Stimulated activated CD4-positive, alpha-beta T cell treated with anti-CD3 and anti-CD28 coated beads, TNF-alpha, amount 100 ng/mL, for 4 hours (primary cell): ENCODE measurements at places on chromosomes 5 and 9.

- DNase-seq = no peak
These were observed 84.3 kb downstream of the SLF1 start for GRCh38 chr5:94702729-94703128.

- peak; percentile 87 for DNase-seq
These were observed at the start of gene BRD3OS for GRCh38 chr9:134024828-134025605. TSS of gene BRD3OS (plus strand) at chr9:134025481. CDS start at chr9:134026748, 1,267 bp downstream.

DNA sequence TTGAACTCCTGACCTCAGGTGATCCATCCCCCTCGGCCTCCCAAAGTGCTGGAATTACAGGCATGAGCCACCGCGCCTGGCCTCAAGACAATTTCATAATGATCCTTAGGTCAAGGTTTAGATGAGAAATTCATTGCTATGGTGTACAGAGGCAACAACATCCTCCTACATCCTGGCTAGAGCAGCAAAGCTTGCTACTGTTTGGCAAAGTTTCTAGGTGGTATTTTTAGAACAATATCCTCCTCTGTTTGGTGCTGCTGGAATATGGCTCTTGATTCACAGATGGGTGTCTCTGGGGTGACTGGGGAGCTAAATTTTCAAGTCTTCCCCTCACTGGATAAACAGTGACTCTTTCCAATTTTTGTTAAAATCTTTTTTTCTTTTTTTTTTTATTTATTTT is 30.6 kb downstream of the CRHBP start:
- no peak for DNase-seq

- DNase-seq = no peak
These were observed 122.7 kb upstream of the LPAR1 start for GRCh38 chr9:111161015-111161415.

DNA sequence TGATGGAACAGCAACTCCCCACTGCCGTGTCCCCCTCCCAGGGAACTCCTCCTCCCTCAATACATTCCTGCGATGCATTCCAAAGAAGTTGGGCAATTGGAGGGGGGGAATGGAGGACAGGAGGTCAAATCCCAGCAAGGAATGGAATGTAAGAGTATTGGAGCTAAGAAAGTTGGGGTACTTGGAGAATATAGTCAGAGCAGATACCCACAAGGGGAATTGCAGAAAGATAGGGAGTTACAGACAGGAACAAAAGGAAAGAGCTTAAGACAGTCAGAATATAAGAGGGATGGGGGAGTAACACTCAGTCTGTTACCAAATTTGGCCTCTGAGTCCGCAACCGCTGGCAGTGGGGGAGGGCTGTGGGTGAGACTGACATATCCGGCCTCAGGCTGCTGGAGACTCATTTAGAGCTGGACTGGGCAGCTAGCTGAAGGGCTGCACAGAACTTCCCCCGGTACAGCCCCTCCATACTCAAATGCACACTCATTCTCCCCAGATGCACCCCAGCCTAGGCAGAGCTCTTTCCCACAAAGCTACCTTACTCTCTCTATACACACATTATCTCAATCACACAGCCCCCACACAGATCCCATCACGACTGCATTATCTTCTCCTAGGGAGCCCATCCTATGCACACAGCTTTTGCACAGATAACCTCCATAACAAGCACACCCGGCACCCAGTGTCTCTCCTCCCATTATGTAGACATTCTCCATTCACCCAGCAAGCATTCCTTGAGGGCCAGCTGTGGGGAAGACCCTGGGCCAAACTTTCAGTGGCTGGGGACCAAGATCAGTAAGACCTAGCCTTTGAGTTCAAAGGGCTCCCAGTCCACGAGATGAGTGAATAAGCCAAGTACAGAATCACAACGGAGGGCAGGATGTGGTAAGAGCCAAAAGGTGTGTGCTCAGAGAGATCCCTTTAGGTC is 3.7 kb downstream of the TLN1 start:
- DNase-seq = no peak

- no peak for DNase-seq
These were observed 10.3 kb downstream of the WNK2 start for GRCh38 chr9:93194221-93194625.

DNA sequence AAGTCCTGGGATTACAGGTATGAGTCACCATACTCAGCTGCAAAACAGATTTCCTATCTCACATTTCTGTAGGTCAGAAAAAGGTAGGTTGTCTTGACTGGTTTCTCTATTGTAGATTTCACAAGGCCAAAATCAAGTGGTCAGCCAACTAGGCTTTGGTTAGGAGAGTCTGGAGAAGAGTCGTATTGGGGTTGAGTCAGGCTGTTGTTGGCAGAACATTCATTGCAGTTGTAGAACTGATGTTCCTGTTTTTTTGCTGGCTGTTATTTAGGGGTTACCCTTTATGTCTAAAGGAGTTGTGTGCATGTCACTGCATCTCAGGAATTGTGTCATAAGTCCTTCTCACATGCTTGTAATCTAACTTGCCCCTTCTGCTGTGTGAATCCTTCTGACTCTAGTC is 814.2 kb upstream of the GRAMD2B start:
- DNase-seq = no peak

DNA sequence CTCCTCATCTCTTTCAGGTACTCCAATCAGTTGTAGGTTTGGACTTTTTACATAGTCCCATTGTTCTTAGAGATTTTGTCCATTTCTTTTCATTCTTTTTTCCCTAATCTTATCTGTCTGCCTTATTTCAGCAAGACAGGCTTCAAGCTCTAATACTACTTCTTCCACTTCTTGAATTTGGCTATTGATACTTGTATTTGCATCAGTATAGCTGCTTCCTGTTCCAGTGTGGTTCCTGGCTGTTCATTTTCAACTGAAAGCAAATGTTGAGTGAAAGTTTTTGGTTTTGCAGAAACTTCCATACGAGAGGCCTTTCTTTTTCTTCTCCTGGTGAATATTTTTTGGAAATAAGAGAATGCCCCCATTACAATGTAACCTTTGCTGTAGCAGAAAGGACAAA is 12.0 kb upstream of the IFNA1 start:
- no peak for DNase-seq

- DNase-seq = no peak
These were observed 61.8 kb downstream of the ALDH1A1 start for GRCh38 chr9:72891043-72891442.

DNA sequence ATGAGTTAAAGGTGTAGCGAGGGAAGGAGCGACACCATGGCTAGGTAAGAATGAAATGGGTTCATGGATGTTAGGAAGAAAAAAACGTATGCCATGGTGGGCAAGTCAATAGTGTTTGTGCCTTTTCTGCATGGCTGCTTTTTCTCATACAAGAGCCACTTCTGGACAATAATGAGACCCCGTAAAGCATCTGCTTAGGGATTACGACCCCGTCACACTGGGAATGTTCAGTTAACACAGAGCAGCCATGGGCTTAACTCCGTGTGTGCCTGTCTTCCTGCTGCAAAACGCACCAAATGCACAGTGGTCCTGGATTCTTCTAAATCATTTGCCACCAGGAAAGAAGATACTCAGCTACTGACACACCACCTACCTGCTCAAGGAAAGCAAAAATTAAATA is 81.8 kb downstream of the NFIB start:
- DNase-seq = no peak

- no peak for DNase-seq
These were observed 319.0 kb downstream of the EBF1 start for GRCh38 chr5:158780656-158781237.

GRCh38 chr5:55316837-55317236 is 9.0 kb downstream of the MTREX start:
- DNase-seq = no peak

GRCh38 chr9:12732971-12733370 is 39.8 kb downstream of the TYRP1 start:
- DNase-seq = no peak

- DNase-seq = no peak
These were observed 25.2 kb upstream of the CEMIP2 start for GRCh38 chr9:71793386-71794105.
